ENCODE measurements at places on chromosomes 3 and 15.

DNA sequence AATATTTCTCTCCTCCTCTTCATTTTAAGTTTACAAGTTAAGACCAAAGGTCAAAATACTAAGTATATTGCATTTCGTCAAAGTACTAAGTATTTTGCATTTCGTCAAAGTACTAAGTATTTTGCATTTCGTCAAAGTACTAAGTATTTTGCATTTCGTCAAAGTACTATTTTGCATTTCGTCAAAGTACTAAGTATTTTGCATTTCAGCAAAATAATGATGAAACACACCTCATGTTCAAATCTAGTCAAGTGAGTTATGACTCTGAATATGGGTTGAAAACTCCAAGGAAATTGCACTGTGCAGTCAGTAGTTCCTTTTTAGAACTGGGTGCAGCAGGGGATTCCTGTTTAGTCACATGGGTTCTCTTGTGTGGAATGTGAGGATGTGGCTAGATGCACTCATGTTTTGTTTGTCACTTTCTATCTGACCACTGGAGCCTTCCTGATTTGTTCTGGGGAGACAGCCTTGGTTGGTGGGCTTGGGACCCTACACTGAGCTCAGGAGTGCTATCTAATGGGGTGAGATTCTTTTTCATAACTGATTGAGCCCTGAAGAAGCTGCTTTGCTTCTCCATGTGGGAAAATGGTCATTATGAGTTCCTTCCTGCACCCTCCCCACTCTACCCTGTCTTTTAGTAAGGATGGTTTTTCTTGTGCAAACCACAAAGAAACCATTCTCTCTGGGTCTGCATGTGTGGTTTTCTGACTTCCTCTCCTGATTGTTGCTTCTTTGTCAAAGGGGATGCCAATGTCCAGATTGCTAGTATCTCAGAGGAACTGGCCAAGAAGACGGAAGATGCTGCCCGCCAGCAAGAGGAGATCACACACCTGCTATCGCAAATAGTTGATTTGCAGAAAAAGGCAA is 73.4 kb downstream of the CCK start:
- DNase-seq = no peak

DNA sequence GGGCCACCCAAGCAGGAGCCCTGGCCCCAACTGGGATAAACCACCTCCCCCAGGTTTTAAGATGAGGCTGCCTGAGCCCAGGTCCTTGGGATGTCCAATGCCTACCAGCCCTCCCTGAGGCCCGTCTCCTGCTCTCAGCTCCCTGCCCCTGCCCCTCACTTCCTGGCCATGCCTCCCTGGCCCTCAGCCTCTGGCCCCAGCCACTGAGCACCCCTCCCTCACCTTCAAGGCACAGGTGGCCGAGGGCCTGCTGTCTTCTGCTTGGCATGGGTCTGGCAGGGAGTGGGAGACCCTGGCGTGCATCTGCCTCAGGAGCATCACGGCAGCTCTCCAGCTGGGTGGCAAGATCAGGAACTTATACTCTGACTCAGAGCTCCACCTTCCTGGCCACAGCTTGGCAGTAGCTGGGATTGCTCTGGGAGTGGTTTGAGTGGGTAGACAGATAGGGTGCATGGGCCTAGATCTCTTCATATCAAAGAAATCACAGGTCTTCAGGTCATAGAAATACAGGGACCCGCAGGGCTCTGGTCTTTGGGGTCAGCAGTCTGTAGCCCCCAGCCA is at the start of gene PLA2G4E:
Gene PLA2G4E (minus strand): TSS at position 330 of the 561 bp plus-strand sequence. CDS start 12 bp downstream, at position 318.
- peak; percentile 56 for DNase-seq

GRCh38 chr15:79736435-79737000 is 160.3 kb downstream of the MTHFS start:
- peak; percentile 44 for DNase-seq

DNA sequence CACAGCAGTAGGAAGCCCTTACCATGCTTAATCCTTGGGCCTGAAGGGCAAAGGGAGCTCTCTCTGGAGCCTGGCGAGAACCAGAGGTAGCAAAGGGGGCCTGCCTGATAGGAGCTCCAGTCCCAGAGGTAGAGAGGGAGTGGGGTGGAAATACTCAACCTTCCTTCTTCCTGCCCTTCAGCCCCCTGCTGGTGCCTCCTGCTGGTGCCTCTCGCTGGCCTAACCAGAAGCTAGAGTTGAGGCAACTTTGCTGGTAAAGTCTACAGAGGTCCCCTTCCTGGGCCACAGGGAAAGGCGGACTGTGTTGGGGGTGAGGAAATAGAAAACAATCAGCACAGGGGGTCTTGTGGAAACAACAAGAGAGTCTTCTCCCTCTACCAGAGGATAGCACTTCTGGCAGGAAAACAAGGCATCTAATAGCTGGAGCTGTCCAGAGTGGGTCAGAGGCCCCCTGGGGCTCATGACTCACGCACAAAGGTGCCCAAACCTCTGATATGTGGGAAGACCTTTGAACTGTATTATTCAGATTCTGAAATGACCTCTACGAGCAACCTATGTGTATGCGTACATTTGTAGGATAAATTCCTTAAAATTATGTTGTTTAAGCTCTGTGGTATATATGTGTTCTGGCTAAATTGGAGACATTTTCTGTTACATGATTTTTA is 133.9 kb downstream of the LRRC28 start:
- no peak for DNase-seq

- no peak for DNase-seq
Observed at GRCh38 chr3:79765911-79766310, 1.9 kb downstream of the ROBO1 start.

GRCh38 chr3:68915973-68916372 is 16.4 kb downstream of the TAFA4 start:
- no peak for DNase-seq

- DNase-seq = no peak
Observed at GRCh38 chr15:27248251-27248650, 277.3 kb downstream of the GABRG3 start.

DNA sequence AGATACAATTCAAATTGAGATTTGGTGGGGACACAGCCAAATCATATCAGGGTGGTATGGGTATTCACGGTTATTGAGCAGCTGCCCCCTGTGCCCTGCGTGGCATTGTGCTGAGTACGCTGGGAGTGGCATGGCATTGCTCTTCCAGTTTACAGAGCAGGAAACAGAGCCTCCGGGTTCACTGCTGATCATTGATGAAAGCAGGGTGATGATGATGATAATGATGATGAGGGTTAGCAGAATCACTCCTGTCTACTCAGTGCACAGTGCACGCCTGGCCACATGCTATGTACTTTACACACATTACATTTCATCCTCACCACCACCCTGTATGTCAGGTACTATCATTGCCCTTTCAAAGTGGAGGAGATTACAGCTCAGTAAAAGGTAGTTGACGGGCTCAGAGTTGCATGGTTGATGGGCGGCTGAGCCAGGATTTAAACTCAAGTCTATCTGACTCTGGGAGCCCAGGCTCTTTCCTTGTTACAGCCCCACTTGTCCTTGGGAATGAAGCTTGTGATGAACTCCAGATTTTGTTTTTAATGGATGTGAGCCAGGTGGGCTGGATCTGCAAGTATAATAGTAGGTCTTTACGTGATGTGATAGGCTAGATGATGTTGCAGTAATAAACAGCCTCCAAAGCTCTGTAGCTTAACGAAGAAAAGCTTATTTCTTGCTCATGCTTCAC is 87.6 kb upstream of the MYZAP start:
- DNase-seq = no peak

DNA sequence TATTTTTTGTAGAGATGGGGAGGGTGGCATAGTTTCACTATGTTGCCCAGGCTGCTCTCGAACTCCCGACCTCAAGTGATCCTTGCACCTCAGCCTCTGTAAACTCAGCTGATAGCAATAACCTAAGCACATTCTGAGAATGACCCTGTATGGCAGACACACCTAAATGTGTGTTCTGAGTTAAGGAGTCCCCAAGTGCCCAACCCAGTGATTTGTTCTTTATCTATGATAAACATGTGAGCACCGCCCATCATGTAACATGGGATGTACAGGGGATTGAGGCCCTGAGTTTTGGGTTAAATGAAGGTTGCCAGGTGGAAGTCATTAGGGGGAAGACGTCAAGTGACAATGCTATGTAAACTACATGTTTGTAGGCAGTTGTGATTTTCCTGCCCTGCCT is 5.7 kb downstream of the NCEH1 start:
- DNase-seq = no peak

DNA sequence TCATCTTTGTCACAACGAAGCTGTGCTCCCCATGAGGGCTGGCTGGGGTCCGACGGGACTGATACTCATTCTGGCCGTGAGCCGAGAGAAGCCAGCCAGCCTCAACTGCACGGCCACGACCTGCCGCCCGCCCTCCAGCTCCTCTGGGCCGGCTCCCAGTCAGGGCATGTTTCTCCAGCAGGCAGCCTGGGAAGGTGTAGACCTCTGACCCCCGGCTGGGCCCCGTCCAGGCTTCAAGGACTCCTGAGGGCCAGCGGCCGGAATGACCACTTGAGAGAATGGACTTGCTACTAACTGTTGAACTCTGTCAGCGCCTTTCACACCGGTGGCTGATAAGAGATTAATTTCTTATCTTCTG is 18.1 kb upstream of the MUC4 start:
- no peak for DNase-seq

- no peak for DNase-seq
Observed at GRCh38 chr15:41501191-41501917, 7.7 kb downstream of the ITPKA start.

DNA sequence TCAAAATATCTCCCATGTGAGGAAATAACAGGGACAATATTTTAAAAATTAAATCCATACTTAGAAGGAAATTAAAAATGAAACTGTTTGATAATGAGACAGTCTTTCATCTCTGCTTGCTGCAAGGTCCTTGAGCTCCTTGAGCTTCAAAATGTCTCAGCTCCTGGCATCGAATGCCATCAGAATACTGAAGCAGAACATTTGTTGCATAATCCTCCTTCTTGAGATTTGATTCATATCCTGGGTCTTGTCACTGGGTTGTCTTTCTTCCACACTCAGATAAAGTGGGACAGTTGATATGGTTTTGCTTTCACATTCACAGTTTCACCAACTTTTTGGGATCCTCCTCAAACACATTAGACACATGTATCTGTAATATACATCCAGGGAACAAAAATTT is 27.8 kb downstream of the COL8A1 start:
- DNase-seq = peak; percentile 58

DNA sequence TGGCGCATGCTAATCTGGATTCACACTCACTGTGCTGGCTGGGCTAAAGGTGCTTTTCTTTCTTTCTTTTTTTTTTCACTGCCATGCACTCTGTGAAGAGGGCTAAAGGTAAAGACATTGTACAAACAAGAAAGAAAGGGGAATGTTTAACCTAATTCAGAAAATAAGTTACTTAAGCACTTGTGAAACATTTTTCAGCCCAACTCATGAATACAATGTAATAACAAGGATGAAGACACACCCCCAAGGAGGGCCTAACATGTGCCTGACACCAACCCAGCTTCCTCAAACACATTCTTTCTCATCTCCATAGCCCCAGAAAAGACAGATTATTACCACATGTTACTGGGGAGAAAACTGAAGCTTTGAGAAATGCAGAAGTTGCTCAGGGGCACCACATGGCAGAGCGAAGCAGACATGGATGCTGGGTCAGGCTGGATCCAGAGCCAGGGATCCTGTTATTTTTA is 5.7 kb downstream of the STIMATE start:
- DNase-seq = no peak

GRCh38 chr3:132368962-132369361 is 48.3 kb upstream of the DNAJC13 start:
- DNase-seq = no peak

- no peak for DNase-seq
Observed at GRCh38 chr3:61157414-61157813, 93.8 kb downstream of the FHIT start.

- DNase-seq = peak; percentile 29
Observed at GRCh38 chr3:11655196-11655928, 11.6 kb upstream of the VGLL4 start.

DNA sequence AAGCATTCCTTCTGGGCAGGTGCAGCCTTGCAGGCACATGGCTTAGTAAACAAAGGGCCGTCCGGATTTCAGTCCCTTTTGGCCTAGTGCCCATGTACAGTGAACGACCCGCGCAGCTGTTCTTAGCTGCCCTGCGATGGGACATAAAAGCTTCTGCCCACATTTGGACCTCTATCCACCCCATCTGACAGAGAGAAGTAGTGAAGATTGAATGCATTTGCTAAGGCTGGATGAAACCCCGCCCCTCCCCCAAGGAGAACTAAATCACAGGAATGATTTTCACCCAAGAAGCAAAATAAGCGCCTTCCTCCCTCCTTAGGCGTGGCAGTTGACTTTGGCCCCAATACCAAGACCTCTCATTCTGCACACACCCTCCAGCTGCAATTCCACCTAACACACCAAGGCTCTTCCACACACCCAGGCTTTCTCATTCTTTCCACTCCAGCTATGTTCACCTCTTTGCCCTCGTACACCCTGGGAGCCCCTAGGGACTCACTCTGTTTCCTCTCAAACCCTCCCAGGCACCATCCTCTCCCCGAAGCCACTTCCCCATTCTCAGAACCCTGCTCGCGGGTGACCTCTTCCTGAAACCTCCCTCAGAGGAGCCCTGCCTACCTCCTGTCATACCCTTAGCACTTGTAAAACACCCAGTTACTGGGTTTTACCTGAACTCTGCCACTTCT is 14.1 kb upstream of the HRH1 start:
- peak; percentile 75 for DNase-seq

DNA sequence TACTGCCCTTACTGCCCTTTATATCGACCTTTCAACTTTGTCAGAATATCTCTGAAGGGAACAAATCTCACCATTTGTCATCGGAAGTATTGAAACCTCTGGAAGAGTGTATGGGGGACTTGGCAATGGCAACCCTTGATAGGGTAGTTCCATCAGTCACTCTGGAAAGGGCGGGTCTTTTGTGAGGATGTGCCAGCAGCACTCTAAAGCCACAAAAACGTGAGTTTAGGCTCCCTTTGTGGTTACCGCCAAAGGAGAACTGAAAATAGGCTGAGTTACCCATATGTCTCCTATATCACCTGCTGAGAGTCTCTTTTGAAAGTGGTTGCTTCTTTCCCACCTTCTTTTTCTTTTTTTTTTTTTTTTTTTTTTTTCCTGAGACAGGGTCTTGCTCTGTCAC is 296.8 kb upstream of the CHRM5 start:
- DNase-seq = no peak

DNA sequence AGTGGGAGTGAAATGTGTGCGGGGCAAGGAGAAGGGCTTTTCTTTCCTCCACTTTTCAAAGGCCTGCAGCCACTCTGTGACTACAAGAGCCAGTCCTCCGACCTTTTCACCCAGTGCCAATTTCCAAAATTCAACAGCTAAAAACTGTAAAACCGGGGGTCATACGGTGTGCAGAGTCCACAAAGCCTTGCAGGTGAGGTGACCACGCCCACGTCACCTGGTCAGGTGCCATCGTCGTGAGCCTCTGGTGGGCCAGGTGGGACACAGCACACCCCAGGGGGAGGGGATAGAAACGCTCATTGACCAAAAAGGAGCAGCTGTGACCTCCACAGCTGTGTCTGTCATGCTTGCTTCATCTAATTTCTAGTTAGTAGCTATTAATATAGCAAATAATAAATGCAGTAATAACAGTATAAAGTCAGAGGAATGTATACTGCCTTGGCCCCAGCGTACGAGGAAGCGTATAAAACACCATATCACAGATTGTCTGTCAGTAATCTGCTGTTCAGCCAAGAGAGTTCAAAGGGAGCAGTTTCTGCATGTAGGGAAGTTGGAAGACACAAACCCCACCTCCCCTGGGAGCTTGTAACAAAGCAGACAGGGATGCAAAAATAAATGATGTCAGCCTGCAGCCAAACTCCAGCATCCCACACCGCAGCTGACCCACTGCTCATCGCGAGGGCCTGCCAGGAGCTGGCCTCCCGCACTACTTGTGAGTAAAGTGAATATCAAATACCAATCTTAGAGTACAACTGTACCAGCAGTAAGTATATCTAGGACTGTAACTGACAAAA is 86.7 kb downstream of the VGLL4 start:
- DNase-seq = no peak

Measured in MCF 10A (cell line).